T-helper 1 cell treated with Interleukin-12 subunit alpha and Interleukin-12 subunit beta and Interleukin-4 antibody, amounts not matched to agents 30 ng/mL and 1 ng/mL, for 36 hours (primary cell): ENCODE measurements at places on chromosomes 11 and 22. TPM values are rescaled to one million over a fixed set of nuclear protein-coding genes. Genes with fewer than 3 reads are reported as not detected.

The GRM5 gene
- total RNA-seq: not detected in 2 replicates

The RASL10A gene
- 0.49 and 0.76 TPM in 2 replicates for total RNA-seq

The AMPD3 gene
- total RNA-seq: 27.1 and 27.2 TPM in 2 replicates

The ZNF215 gene
- 1.9 and 2.3 TPM in 2 replicates for total RNA-seq

The ARHGAP42 gene
- 0.25 TPM in 1 of 2 replicates, not detected in the other for total RNA-seq

The APOA4 gene
- not detected in 2 replicates for total RNA-seq

The CD3E gene
- total RNA-seq: 684 and 696 TPM in 2 replicates

The PGR gene
- not detected in 2 replicates for total RNA-seq

The TEX12 gene
- 0.46 TPM in 1 of 2 replicates, not detected in the other for total RNA-seq

The TMEM191C gene
- 0.59 and 1.7 TPM in 2 replicates for total RNA-seq

The THY1 gene
- total RNA-seq: 3.5 and 3.8 TPM in 2 replicates

The CAVIN3 gene
- total RNA-seq: 3.3 and 5.9 TPM in 2 replicates

The TOMM22 gene
- 97.4 and 102 TPM in 2 replicates for total RNA-seq

The GRAMD1B gene
- 132 and 137 TPM in 2 replicates for total RNA-seq

The KBTBD3 gene
- 6.8 and 7.5 TPM in 2 replicates for total RNA-seq

The RASD2 gene
- total RNA-seq: 0.05 TPM in 1 of 2 replicates, not detected in the other

The ROBO3 gene
- total RNA-seq: 4.6 and 5.6 TPM in 2 replicates

The MMP7 gene
- not detected in 2 replicates for total RNA-seq

The TIMM10 gene
- total RNA-seq: 54.1 and 60.8 TPM in 2 replicates

The PANX3 gene
- not detected in 2 replicates for total RNA-seq

The NLRP6 gene
- total RNA-seq: 10.5 and 11.7 TPM in 2 replicates

The CSNK2A3 gene
- 0.80 and 1.1 TPM in 2 replicates for total RNA-seq

The MAJIN gene
- not detected in 2 replicates for total RNA-seq

The B3GAT1 gene
- total RNA-seq: 1.2 and 1.9 TPM in 2 replicates

The MPPED1 gene
- not detected in 2 replicates for total RNA-seq

The NOX4 gene
- total RNA-seq: not detected in 2 replicates

The NTM gene
- not detected in 2 replicates for total RNA-seq
